ENCODE measurements at places on chromosomes 5 and 9.

- DNase-seq: peak; percentile 71
Measured at GRCh38 chr9:136403538-136403914, 3.6 kb upstream of the SNAPC4 start.

GRCh38 chr5:168109441-168109840 lies 182.0 kb upstream of the WWC1 start:
- DNase-seq: no peak

- DNase-seq: peak; percentile 51
Measured at GRCh38 chr5:54646356-54647101, 129.0 kb downstream of the SNX18 start.

DNA sequence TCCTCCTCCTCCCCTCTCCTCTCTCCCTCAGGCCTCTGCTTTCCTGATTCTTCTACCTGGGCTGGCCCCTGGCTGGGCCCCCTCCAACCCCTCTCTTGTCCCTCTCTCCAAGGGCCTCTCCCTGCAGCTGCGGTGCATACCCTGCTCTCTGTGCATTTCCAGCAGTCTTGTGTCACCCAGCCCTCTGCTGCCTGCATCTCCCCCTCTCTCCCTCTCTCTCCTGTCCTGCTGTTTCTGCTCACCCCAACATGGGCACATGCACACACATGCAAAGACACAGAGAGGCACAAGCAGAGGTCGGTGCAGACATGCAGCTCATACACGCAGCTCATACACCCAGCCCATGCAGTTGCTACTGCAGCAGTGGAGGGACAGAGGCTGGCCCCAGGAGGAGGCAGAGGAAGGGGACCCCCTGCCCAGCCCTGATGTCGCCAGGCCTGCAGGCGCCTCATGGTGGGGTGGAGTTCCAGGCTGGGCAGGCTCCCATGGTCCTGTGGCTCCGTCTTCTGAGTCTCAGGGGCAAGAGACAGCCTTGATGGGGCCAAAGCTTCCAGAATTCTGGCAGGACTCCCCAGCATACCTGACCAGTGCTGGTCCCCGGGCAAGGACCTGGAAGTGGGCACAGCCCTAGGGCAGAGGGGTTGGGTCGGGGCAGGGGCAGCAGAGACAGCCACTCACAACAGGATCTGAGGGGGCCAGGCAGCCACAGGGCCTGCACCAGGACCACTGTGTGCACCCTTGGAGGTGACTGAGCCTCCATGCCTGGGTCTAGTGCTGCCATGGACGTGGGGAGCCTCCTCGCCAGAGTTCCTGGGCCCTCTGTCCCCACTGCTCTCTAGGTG lies 216.9 kb downstream of the C9orf50 start:
- no peak for DNase-seq

DNA sequence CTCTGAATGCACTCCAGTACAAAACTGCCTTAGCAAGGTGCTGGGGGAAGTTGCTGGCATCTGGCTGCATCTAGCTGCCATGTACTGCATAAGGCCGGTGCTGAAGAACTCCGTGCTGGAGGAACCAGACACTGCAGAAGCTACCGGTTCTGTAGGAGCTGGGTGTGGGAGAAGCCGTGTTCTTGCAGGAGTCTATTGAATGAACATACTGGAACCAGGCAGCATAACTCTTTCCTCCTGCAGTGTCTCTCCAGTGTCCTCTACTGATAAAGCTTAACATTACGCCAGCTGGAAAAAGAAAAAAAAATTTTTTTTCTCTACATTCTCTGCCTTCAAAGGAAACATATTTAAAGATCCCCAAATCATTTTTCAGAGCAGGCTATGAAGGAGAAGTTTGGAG lies 38.5 kb downstream of the VPS13A start:
- DNase-seq: no peak

DNA sequence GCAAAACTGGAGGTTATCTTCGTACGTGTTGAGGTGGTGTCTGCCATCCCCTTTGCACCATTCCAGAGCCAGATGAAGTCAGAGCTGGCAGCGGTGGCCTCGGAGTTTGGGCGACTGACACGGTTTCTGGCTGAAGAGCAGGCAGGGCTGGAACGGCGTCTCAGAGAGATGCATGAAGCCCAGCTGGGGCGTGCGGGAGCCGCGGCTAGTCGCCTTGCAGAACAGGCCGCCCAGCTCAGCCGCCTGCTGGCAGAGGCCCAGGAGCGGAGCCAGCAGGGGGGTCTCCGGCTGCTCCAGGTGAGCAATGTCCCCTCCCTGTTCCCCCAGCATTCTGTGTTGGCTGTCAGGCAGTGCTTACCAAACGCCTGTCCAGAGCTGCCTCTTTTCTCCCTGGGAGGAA lies 9.5 kb downstream of the TRIM41 start:
- DNase-seq: no peak

- no peak for DNase-seq
Measured at GRCh38 chr9:34994900-34995669, 5.5 kb downstream of the DNAJB5 start.

DNA sequence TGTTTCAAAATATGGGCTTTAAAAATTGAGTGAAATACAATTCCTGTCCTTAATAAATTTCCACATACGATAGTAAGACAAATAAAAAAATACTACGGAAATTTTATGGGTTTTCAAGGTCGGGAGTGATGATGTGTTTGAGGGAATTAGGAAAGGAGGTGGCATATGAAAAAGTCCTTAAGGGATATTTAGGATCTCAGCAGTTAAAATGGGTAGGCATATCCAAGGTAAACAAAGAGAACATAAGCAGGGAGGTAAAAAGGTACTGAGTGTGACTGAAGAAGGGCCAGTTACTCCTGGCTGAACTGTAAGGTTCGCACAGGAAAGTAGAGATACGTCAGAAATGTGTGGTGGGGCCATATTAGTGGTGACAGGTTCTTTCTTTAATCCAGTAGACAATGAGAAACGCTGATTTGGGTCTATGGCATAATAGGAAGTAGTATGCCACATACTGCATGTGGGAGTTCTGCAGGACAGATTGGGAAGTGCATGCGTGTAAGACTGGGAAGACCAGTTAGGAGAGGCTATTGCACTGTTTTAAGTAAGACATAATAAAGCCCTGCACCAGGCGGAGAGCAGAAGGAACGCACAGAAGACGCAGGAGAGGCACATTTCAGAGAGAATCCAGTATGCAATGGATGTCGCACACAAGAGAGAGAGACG lies 937 bp upstream of the HMGCR start:
- DNase-seq: no peak

- no peak for DNase-seq
Measured at GRCh38 chr9:116706310-116707290, 19.5 kb downstream of the TRIM32 start.

DNA sequence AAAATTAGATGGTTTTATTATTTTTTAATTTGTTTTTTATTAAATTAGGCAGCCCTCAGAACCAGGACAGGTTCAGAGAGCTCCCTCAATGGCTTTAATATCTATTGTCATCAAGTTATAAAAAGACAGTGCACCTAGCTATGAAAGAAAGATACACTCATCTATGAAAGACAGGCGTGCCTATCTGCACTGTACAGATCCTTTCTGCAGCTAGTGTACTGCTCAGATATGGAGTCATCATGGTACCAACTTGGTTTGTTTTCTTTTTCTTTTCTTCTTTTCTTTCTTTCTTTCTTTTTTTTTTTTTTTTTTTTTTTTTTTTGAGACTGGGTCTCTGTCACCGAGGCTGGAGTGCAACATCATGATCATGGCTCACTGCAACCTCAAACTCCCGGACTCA lies 54.8 kb upstream of the GPBP1 start:
- DNase-seq: no peak

- DNase-seq: no peak
Measured at GRCh38 chr5:180873615-180874520, 12.8 kb upstream of the ZFP62 start.

- DNase-seq: no peak
Measured at GRCh38 chr5:58380655-58381054, 79.2 kb downstream of the PLK2 start.

DNA sequence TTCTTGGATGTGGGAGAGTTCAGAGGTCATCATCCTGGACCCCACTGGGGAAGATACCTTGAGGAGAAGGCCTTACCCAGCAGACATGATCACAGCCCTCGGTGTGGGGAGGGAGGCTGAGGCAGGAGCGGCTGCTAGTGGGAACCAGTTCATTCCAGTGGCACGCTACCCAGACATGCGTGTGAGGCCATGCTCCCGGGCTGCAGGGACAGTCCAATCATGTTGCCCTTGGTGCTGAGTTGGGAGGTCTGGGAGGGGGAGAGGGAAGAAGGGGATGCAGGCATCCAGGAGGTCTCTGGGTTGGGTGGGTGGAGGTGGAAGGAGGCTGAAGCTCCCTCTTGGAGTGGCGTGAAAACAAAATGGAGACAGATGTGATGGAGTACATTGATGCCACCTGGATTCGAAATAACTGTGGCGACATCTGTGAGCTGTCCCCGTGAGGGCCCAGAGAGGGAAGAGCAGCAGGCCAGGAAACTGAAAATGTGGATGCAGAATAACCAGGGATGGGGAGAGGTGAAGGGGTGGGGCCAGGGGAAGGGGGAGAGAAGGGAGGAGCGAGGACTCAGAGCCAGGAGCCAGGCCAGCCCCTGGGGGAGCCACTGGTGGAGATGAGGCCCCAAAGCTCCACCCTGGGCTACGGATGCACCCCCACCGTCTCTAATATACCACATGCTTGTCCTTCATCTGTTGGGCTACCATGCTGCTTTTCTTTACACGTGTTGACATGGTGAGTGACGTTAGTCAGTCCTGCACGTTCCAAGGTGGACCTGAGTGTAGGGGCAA lies 16.2 kb downstream of the NDUFS6 start:
- DNase-seq: no peak

- DNase-seq: no peak
Measured at GRCh38 chr5:39420482-39421145, 4.2 kb downstream of the DAB2 start.

DNA sequence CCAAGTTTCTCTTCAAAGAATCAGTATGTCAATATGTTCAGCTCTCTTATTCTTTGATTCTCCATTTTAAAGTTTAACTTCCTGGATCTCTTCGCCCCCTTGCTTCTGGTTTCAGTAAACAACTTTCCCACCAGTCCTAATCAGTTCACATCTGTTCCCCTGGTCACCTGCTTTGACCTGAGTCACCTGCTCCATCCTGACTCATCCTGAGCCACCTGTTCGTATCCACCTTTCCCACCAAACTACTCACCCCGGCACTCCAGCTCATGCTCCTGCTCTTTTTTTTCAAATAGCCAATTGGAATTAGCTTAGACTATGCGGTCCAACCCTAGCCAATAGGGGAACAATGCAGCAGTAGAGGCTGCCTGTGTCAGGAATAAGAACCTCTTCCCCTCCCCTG lies 23.6 kb upstream of the CSF1R start:
- DNase-seq: no peak

DNA sequence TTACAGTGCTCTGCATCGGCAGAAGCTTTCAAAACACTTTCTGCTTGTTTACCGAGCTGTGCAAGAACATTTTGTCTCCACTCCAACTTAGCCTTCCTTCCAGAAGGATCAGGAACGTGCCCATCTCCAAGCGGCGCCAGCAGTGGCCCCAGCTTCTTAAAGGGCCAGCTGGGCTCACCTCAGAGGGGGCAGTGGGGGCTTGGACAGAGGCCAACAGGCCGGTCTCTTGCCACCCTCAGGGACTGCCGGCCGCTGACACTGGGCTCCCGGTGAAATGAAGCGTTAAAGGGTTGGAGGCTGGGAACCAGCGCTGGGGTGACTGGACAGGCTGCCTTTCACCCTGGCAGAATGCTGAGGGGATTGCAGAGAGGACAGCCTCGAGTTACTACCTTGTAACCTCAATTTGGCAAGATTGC lies 67.0 kb upstream of the RNU6ATAC start:
- DNase-seq: no peak

DNA sequence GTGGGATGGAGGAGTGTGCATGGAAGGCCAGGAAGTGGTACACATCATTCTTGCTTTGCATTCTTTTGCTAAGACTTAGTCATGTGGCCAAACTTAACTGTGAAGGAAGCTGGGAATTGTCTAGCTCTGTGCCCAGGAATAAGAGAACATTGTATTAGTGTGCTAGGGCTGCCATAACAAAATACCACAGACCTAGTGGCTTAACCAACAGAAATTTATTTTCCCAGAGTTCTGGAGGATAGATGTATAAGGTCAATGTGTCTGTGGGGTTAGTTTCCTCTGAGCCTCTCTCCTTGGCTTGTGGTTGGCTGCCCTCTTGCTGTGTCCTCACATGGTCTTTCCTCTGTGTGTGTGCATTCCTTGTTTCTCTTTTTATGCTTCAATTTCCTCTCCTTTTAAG lies 32.4 kb downstream of the NNT start:
- no peak for DNase-seq

GRCh38 chr9:98974554-98974953 lies 30.8 kb downstream of the COL15A1 start:
- no peak for DNase-seq

- DNase-seq: no peak
Measured at GRCh38 chr9:71552480-71552879, 215.8 kb downstream of the CEMIP2 start.

DNA sequence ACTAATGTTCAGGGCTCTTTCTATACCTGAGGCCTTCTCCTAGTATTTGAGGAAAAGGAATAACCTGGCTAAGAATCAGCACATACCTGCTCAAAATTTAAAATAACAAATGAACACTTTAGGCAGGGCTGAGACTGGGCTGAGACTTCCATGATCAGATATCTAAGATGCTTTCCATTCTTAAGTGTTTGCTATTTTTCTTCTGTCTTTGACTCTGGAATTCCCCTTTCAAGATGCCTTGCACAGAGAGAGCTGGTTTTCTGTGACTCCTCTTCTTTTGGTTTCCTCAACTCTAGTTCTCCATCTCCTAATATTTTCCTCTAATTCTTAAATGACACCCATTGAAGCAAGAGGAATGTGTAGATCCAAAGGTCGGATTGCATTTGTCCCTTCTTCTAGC lies 61.1 kb downstream of the DPYSL3 start:
- DNase-seq: no peak

- DNase-seq: no peak
Measured at GRCh38 chr5:83375049-83375745, 96.3 kb upstream of the VCAN start.

DNA sequence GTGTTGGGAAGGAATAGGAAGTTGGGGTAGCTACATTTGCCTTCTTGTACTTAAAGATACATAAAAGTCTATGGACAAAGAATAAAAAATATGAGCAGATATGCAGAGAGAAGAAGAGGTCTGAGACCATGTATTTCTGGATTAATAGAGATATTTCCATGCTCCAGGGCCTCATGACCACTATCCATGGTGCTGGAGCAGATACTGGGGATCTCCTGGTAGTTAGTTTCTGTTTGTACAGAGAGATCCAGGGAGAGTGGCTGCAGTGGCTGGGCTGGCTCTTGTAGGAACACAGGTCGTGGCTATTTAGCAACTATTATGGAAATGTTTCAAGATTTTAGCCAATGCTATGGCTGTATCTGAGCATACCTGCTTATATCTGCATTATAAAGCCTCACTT lies 184.2 kb upstream of the TMEM161B start:
- no peak for DNase-seq

GRCh38 chr5:66981266-66982055 lies 215.1 kb downstream of the CD180 start:
- DNase-seq: no peak

DNA sequence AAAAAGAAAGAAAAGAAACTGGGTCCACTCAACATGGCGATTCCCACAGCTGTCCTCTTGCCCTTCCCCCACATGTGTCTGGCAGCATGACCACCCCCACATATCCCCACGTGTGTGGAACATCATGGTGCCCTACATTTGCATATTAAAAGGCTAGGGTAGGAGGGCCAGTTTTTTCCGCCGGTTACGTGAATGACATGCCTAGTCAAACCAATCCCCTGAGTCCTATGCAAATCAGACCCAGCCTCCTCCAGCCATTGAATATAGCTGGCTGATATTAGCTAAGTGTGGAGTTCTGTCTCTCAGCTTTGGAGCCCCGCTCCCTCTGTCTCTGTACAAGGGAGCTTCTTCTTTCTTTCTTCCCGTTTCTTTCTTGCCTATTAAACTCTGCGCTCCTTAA lies 33.0 kb upstream of the CCDC112 start:
- DNase-seq: no peak

Data from activated CD8-positive, alpha-beta memory T cell treated with anti-CD3 and anti-CD28 coated beads for 4 hours (primary cell).